ENCODE measurements at places on chromosomes 1 and 21.
A peak's percentile ranks its signal among the peaks of the same experiment; 100 is the strongest.

DNA sequence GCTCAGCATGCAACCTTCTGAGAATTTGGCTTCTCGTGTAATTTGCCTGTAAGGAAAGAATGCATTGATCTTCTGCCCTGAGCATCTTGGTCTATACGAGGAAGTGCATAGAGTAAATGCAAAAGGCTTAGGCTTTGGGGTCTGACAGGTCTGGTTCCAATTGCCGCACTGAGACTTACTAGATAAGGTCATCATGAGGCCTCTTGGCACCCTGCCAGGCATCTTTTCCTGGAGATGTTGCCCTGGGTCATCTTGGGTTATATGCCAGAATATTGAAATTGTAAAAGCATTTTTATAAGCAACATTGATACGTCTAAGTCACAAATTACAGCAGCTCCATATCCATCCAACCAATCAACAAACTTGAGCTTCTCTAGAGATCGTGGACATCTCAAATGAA, 108.8 kb upstream of the WARS2 start:
- no peak for DNase-seq

DNA sequence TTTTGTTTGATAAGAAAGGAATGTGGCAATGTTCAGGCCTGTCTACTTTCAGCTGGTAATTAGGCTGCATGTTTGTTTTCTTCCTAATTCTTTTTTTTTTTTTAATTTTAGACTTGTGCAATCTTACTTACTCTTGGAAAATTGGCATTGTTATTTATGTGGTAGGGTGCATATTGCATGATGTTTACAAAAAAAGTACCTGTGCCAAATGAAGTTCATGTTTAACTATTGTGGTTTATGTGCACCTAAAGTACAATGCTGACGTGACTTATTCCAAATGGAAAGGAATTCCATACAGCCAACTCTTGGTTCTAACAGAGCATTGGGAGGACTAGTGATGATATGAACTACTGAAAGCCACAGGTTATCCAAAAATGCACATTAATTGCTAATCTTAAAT, 51.0 kb downstream of the KCNK2 start:
- no peak for DNase-seq

GRCh38 chr1:212255705-212256307, 29.4 kb upstream of the PPP2R5A start:
- DNase-seq: no peak

- DNase-seq: no peak
Measured at GRCh38 chr1:105585791-105586190, 1470.7 kb upstream of the PRMT6 start.

DNA sequence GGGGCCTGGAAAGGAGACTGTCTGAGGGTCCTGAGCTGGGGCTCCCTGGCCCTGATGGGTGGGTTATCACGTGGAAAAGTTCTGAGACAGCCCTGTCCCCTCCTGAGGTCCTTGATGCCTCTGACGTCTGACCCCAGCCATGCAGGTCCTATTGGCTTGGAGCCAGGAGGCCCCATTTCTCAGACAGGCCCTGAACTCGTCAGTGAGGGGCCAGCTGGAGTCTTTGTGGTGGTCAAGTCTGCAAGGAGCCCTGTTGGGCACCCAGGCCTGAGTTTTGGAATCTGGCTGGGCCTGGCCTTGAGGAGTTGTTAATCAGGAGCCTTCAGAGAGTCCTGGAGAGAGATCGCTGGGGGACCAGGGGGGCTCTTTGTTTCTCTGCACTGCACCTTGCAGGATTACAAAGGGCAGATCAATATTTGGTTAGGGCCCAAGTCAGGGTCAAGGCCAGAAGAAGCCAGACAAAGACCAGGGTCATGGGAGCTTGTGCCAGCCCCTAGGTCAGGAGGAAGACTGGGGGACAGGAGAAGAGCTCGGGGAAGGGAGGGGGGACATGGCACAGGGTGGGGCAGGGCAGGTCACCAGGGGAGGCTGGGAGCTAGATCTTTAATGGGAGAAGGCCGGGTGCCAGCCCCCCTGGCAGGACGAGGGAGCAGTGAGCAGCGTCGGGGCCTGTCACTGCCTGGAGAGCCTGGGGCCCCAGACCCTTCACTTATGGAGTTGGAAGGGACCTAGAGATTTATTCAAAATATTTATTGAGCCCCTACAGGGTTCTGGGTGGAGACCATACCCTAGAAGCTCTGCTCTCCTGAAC, 83.2 kb downstream of the PTPRU start:
- DNase-seq: no peak

DNA sequence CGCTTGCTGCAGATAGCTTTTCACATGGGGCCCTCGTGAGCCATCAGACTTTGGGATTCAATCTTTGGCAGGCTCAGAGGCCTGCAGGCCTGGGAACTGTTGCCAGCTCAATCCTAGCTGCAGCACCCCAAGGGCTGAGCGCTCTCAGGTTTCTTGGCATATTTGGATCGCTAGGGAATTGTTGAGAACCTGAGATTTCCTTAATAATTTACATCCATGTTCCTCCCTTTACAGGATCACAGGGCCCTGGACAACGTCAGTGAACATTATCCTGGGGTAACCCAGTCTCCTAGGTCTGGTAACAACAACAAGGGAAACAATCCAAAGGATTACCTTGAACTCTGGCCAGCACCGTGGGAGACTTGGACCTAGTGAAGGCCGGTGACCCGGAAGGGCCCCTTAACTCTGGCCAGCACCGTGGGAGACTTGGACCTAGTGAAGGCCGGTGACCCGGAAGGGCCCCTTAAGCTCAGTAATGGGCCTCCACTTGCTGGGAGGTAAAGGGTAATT, 49.3 kb upstream of the NEK2 start:
- no peak for DNase-seq

GRCh38 chr1:114719424-114719787, 2.8 kb upstream of the NRAS start:
- no peak for DNase-seq

GRCh38 chr1:45942411-45942810, 139.0 kb downstream of the MAST2 start:
- no peak for DNase-seq

GRCh38 chr1:201662646-201663045, 123.7 kb downstream of the NAV1 start:
- DNase-seq: no peak

DNA sequence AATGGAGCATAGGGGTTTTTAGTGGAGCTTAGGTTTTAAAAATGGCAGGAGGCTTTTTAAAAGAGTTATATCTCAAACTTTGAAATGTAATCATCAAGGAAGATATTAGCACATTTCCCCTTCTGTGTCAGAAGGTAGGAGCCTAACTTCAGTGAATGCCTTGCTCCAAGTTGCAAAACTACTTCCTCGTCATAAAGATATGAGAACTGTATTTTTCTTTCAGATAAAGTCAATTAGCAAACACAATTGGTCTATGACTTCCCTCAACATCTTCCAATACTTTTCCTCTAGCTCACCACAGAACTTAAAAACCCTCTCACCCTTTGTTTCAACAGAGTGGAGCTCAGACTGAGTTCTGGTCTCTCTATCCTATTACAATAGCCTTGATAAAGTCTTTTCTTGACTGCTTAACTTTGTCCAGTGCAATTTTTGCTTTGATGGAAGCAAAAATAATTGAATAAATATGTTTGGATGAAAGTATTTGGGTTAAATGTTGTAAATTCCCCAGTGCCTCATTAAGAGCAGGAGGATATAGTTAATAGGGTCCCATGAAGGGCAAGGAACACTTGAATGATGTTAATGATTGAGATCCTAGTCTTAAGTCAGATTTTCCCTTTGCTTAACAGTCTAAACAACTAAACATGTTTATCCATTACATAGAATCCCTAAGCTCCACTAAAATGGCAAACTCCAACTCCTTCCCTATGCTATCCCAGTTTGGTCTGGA, 58.9 kb downstream of the TNFSF18 start:
- DNase-seq: no peak

- peak; percentile 78 for DNase-seq
Measured at GRCh38 chr1:39788758-39789570, at the start of gene BMP8B. TSS of gene BMP8B (minus strand) at chr1:39788865. CDS start at chr1:39788485, 380 bp downstream.

DNA sequence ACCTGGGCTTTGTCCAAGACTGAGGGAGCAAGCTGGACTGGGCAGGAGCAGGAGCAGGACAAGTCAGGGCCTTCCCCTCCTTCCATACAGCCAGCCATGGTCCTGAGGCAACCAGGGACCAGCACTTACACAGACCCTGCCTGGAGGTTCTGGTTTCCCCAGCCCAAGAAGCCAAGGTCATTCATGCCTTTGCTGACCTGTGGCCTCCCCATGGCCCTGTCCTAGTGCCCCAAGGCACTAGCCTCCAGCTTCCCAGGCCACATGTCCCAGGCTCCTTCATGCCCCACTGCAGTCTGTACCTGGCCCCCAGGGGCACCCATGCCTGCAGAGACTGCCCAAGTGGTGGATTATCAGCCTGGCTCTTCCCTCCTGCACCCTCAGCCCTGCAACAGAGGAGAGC, 243.9 kb downstream of the TOMM20 start:
- no peak for DNase-seq

DNA sequence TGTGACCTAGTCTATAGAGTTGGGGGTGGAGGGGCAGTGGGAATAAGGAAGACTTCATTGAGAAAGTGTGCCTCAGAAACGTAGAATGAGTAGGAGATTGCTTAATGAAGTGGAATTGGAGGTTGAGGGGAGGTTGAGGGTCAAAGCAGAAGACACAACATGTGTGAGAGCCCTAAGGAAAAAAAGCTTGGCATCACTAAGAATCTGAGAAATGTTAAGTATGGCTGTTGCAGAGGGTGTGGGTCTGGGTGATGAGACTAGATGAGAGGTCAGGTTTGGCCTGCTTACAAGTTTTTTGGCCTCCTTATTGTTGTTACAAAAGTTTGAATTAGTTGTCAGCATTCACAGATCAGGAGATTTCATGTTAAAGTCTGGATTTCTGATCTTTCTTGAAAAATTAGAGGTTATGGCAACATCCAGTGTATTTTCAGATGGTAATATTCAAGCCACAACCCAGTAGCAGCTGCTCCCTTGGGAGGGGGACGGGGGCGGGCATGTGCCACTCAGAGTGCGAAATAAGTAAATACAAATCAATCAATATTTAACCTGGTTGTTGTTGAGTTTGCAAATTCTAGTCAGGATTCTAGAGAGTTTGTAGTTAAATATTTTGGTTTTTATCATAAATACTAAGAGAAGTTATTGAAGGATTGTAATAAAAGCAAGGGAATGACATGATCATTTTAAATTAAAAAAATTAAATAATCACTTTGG, 4.3 kb downstream of the MAN1A2 start:
- DNase-seq: no peak

DNA sequence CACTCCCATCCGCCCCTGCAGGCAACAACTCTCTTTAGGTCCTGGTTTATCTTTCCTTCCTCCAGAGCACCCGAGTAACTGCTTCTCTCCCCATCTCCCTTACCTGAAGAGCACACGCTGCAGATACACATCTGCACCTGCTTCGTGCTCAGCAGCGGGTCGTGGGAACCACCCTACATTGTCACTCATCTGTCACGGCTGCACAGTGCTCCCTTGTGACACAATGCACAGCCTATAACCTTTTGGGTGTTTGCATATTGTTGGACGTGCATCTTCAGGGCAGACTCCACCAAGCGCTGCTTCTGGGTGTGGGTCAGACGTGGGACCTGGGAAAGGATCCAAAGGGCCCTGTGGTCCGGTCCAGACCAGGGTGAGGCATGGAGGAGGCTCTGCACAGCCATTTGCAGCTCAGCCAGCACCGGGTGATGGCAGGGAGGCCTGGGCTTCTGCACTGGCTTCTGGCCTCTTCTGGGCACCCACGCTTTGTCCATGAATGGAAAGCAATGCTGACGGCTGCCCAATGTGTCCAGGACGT, 42.5 kb downstream of the WDR4 start:
- DNase-seq: no peak

DNA sequence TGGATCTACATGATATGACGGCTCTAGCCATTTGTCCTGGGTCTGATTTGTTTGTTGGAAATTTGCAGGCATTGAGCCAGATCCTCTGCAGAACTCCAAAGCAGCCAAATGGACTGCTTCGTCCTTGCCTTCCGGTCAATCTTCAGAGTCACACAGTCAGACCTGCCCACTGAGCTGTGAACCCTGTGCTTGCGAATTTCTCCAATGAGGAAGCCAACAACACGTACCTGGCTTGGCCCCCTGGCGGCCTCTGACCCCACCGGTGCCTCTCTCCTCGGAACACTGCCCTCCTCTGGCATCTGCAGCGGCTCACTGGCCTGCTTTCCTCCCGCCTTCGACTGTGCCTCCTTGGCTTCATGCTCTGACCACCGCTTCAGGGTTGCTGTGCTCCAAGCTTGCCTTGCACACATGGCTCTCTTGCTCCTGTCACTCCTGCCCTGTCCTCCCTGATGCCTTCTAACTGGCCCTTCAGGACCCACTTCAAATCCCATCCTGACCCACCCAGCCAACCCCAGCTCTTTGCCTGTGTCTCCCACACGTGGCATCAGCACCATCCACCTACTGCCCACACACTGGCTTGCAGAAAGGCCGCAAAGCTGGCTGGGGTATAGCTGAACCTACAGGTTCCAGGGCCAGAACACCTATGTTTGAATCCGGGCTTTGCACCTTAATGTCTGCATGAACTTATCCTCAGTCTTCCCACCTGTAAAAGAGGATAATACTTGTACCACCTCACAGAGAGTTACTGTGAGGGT, 128.2 kb downstream of the KCNN3 start:
- no peak for DNase-seq

DNA sequence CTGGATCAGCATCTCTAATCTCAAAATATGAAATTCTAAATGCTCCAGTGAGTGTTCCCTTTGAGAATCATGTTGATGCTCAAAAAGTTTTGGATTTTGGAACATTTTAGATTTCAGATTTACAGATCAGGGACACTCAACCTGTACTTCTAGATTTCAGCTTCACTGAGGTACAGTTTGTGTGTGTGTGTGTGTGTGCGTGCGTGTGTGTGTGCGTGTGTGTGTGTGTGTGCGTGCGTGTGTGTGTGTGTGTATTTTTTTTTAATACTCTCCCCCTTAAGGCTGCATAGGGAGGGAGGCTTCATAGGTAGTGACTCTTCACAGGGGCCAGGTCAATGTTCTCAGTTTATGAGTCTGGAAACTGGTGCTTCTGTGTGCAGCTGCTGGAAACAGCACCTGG, 77.5 kb downstream of the BRINP2 start:
- DNase-seq: no peak

DNA sequence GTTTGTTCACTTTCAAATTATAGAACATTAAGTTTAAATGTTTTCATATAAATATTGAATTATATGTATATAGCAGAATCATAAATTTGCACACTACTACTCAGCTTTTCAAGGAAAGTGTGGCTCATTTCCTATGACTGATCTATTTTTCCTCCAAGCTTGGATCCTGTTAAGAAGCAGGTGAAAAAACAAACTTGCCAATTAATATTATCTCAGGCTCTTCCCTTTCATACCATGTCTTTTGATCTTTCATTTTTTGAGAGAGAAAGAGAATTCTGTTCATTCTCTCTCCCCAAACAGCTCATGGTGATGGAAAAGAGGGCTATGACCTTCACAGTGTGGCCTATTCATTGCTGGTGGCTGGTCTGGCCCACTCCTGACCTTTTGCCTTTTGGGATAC, 43.7 kb downstream of the SEC16B start:
- no peak for DNase-seq

DNA sequence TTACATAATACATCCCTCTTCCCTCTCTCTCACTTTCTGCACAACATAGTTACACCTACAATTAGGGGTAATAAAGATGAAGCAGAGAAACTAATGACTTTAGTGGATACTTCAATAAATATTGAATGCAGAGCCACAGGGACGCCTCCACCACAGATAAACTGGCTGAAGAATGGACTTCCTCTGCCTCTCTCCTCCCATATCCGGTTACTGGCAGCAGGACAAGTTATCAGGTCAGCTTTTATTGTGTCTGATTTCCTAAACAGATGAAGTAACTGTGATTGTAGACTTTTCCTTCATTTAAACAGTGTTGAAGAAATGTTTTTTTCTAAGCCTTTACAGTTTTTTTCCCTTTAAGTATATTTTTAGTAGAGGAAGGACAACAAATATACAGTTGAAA, 281.6 kb downstream of the TPR start:
- DNase-seq: peak; percentile 59

- peak; percentile 66 for DNase-seq
Measured at GRCh38 chr1:109214695-109215623, 1.2 kb downstream of the SARS1 start.

All from CMK (cell line).